ENCODE measurements at places on chromosomes 1 and 21.

GRCh38 chr1:172704001-172704400, 45.1 kb downstream of the FASLG start:
- DNase-seq, result no peak

GRCh38 chr1:85864727-85865126, 156.5 kb upstream of the ZNHIT6 start:
- DNase-seq, result no peak

- no peak for DNase-seq
Measured at GRCh38 chr1:211529453-211529852, 37.5 kb upstream of the RD3 start.

GRCh38 chr1:183039330-183039729, 16.1 kb downstream of the LAMC1 start:
- no peak for DNase-seq

DNA sequence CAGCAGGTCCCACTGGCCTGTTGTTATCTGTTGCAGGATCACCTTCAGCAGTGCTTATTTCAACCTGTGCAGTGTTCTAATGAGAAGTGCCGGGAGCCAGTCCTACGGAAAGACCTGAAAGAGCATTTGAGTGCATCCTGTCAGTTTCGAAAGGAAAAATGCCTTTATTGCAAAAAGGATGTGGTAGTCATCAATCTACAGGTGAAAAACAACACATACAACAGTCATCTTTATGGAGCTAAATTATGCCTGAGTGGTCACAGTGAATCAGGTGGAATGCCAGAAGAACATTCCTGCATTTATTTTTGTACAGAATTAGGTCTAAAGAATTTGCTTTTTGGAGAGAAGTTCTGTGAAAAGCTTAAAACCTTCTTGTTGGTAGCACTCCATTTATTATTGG, 33.2 kb downstream of the TRAF5 start:
- DNase-seq, result no peak

GRCh38 chr21:34887725-34888568, 161.2 kb downstream of the RUNX1 start:
- peak; percentile 92 for DNase-seq

Measured in AG04449 (cell line).